ENCODE measurements at places on chromosomes 16 and 17.

- DNase-seq, result peak; percentile 94
- H3K27ac ChIP-seq, result peak overlapping the region; percentile 98
- H3K36me3 ChIP-seq, result no peaks in the 10 kb centered on the region
- H3K27me3 ChIP-seq, result no peaks in the 10 kb centered on the region
Observed at GRCh38 chr17:7403043-7403726, 712 bp downstream of the TMEM256 start.

DNA sequence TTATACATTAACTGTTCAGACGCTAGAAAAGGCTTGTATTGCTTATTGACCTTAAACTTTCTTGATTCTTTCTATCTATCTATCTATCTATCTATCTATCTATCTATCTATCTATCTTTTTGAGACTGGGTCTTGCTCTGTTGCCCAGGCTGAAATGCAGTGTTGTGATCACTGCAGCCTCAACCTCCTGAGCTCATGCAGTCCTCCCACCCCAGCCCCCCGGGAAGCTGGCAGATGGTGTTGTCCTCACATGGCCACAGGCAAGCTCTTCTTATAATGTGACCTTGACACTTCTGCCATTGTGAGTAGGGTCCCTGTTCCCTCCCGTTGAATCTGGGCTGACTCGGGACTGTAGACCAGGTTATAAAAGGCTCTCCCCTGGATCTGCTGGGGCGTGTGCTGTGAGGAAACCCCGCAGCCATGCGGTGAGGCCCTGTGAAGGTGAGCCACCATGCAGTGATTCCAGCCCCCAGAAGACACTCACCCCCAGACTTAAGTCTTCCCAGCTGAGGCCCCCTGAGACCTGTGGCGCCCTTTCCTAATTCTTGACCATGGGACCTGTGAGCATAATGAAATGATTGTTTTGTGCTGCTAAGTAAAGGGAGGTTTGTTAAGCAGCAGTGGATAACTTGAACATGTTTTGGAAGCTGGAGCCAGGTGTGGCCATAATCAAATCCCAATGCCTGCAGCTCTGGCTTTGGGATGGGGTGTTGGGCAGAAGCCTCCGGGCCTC lies 54.3 kb downstream of the RPTOR start:
- H3K27me3 ChIP-seq, result no peaks in the 10 kb centered on the region
- peaks cover 13% of the 10 kb centered on the region for H3K4me1 ChIP-seq
- H3K4me3 ChIP-seq, result no peak overlapping the region
- no peak for DNase-seq
- H3K36me3 ChIP-seq, result no peaks in the 10 kb centered on the region
- peak overlapping the region; percentile 87 for H3K27ac ChIP-seq

GRCh38 chr16:17246974-17247732 lies 223.6 kb downstream of the XYLT1 start:
- no peak for DNase-seq
- peaks cover 2% of the 10 kb centered on the region for H3K36me3 ChIP-seq
- H3K27ac ChIP-seq, result no peak overlapping the region
- no peaks in the 10 kb centered on the region for H3K4me1 ChIP-seq
- no peak overlapping the region for H3K4me3 ChIP-seq

DNA sequence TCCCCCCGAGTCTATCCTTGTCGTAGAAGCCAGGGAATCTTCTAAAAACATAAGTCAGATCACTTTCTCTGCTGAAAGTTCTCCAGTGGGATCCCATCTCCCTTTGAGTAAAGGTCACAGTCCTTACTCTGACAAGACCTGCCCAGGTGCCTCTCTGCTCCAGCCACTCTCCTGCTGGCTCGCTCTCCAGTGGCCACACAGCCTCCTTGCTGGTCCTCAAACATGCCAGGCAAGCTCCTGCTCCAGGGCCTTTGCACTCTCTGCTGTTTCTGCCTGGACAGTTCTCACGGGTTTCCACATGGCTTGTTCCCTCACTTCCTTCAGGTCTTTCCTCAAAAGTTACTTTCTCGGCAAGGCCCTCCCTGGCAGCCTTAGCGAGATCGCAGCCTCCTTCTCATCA lies 3.4 kb downstream of the B9D1 start:
- no peaks in the 10 kb centered on the region for H3K27me3 ChIP-seq
- DNase-seq, result no peak
- H3K36me3 ChIP-seq, result no peaks in the 10 kb centered on the region
- H3K4me1 ChIP-seq, result peaks cover 5% of the 10 kb centered on the region
- H3K4me3 ChIP-seq, result no peak overlapping the region
- no peak overlapping the region for H3K27ac ChIP-seq

DNA sequence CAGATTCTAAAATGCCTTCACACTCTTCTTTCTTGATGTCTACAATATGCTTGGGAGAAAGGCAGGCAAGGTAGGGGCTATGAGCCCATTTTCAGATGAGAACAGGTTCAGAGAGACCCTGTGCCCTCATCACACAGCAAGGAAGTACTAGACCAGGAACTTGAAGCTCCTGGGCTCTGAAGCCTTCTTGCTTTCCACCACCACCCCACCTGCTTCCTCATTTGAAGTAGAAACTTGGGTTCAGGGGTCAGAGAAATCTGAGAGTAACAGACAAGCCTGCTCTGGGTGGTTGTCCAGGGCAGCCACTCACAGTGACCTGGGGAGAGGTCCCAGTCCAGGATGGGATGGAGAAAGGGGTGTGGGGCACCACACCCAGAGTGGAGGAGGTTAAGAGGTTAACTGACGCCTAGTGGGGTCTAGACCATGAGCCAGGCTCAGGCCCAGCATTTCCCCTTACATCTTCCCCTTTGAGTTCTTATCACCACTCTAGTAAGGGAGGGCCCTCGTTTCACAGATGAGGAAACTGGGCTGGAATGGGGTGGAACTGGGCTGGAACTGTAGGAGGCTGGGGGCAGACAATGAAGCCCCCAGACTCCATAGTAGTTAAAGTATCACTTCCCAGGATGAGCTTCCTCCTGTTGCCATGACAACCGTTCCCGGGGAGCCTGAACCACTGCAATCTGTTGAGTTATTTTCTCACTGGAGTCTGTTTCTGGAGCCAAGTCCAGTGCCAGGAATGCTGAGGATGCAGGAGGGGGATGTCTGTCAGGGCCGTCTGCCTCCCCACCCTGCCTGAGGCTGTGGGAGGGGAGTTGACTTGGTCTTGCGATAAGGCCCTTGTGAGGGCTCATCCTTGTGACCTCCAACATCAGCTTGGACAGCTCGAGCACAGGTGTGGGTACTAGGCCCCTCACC lies 16.2 kb upstream of the PHF12 start:
- no peaks in the 10 kb centered on the region for H3K36me3 ChIP-seq
- H3K4me1 ChIP-seq, result no peaks in the 10 kb centered on the region
- no peak overlapping the region for H3K4me3 ChIP-seq
- DNase-seq, result no peak
- H3K27ac ChIP-seq, result no peak overlapping the region

- no peaks in the 10 kb centered on the region for H3K27me3 ChIP-seq
- H3K4me1 ChIP-seq, result no peaks in the 10 kb centered on the region
- no peak overlapping the region for H3K27ac ChIP-seq
- DNase-seq, result no peak
- no peak overlapping the region for H3K4me3 ChIP-seq
Observed at GRCh38 chr17:77884967-77885641, 73.4 kb upstream of the TNRC6C start.

GRCh38 chr16:50464325-50465290 lies 83.6 kb upstream of the NKD1 start:
- no peaks in the 10 kb centered on the region for H3K36me3 ChIP-seq
- H3K4me3 ChIP-seq, result no peak overlapping the region
- H3K27me3 ChIP-seq, result no peaks in the 10 kb centered on the region
- DNase-seq, result no peak

GRCh38 chr16:89173174-89173921 lies 1.8 kb downstream of the CDH15 start:
- H3K4me3 ChIP-seq, result no peak overlapping the region
- H3K27ac ChIP-seq, result no peak overlapping the region
- H3K4me1 ChIP-seq, result no peaks in the 10 kb centered on the region
- no peaks in the 10 kb centered on the region for H3K27me3 ChIP-seq
- no peak for DNase-seq

- H3K36me3 ChIP-seq, result no peaks in the 10 kb centered on the region
- no peak overlapping the region for H3K4me3 ChIP-seq
- H3K27ac ChIP-seq, result no peak overlapping the region
- DNase-seq, result no peak
Observed at GRCh38 chr17:68141050-68141449, 105.5 kb downstream of the KPNA2 start.

GRCh38 chr17:79355165-79355564 lies 255.7 kb downstream of the RBFOX3 start:
- no peak for DNase-seq
- no peak overlapping the region for H3K4me3 ChIP-seq
- no peak overlapping the region for H3K27ac ChIP-seq
- peaks cover 3% of the 10 kb centered on the region for H3K27me3 ChIP-seq
- no peaks in the 10 kb centered on the region for H3K4me1 ChIP-seq

DNA sequence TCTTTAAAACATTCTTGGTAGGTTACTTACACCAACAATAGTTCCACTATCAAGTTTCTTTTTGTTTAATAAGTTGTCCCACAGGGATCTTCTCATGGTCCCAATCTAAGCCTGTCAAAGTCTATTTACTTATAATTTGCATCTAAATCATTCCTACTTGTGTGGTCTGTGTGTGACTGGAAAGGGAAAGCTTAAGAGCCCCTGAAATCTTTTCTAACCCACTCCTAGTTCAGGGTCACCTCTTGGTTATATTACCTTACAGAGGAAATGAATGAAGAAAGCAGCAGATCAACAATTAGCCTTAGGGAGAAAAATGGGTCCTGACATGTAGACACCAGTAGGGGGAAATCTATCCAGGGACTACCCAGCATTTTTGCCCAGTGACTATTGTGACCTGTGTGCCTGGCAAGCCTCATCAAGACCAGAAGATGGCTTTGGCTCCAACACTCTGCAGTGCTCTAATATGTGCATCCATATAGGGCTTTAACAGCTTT lies 110.4 kb upstream of the HAS3 start:
- no peak overlapping the region for H3K27ac ChIP-seq
- DNase-seq, result peak; percentile 47
- H3K4me1 ChIP-seq, result peaks cover 5% of the 10 kb centered on the region

GRCh38 chr17:79892457-79893241 lies 53.4 kb upstream of the CBX4 start:
- H3K27ac ChIP-seq, result no peak overlapping the region
- peaks cover 25% of the 10 kb centered on the region for H3K4me1 ChIP-seq
- no peaks in the 10 kb centered on the region for H3K27me3 ChIP-seq
- H3K36me3 ChIP-seq, result no peaks in the 10 kb centered on the region
- no peak overlapping the region for H3K4me3 ChIP-seq

DNA sequence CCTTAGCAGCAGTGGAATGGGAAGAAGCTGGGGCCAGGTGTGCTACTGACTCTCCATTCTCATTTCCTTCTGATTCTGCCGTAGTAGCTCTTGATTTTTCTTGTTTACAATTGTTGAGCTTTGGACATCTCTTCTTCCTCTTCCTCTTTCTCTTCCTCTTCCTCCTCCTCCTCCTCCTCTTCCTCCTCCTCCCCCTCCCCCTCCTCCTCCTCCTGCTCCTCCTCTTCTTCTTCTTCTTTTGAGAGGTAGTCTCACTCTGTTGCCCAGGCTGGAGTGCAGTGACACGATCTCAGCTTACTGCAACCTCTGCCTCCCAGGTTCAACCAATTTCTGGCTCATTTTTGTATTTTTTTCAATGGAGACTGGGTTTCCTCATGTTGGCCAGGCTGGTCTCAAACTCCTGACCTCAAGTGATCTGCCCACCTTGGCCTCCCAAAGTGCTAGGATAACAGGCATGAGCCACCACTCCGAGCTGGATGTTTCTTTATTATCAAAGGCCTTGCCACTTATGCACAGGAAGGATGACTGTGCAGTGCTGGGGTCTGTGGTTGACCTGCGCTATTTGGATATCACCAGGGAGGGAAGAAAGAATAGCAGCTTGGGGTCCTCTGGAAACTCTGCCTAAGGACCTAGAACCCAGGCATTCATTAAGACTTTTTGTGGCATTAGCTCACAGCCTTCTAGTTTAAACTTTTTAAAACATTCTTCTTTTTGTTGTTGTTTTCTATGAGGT lies 127.8 kb upstream of the KCNJ16 start:
- no peaks in the 10 kb centered on the region for H3K27me3 ChIP-seq
- H3K36me3 ChIP-seq, result no peaks in the 10 kb centered on the region
- no peak overlapping the region for H3K4me3 ChIP-seq
- no peak for DNase-seq
- no peaks in the 10 kb centered on the region for H3K4me1 ChIP-seq

DNA sequence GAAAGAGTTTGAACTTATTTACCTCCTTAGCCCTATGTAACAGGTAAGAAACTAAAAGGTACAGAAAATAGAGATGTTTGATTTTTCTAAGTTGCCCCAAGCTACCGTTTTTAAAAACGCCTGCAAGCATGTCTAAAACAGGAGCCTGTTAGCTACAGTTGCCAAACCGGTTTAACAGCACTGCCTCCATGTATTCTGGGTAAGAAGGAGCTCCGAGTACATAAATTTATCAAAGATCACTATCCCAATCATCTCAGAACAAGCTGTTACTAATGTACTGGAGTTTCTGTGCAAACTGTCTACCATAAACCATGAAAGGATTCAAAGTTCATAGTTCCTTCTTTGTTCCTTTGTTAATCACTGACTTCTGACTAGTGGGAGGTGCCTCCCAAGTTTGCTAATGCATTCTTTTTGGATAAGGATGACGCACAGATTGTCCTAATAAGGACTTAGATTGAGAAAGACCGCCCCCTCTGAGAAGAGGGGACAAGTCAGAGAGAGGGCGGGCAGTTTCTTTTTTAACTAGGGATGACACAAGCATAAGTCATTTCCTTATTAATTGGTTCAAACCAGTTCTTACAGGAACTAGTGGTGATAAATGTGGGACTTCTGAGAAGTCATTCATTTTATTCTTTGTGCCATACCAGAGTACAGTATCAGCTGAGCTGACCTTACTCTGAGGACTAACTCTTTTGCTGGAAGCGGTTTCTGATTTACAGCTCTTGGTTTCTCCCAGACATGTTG lies 55.3 kb downstream of the TUBD1 start:
- H3K27ac ChIP-seq, result peak overlapping the region; percentile 99
- peak; percentile 97 for DNase-seq
- H3K4me3 ChIP-seq, result peak overlapping the region; percentile 85
- no peaks in the 10 kb centered on the region for H3K4me1 ChIP-seq
- peaks cover 9% of the 10 kb centered on the region for H3K36me3 ChIP-seq
- H3K27me3 ChIP-seq, result no peaks in the 10 kb centered on the region

DNA sequence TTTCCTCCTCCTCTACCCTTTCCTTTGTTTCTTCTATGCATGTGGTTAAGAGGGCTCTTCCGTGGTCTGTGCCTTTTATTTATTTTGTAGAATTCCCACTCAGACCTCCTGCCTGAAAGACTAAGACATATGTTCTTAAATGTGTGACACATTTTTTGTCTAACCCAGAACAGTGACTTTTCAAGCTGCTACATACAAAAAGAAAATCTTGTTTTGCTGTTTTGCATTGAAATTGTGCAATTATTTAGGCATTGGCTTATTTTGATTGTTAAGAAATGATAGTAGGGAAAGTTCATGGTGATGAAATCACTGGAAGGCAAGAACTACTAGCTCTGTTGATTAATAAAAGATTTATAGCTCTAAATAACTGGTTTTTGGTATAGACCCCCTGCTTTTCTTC lies 76.8 kb downstream of the TUBD1 start:
- H3K36me3 ChIP-seq, result no peaks in the 10 kb centered on the region
- H3K27ac ChIP-seq, result no peak overlapping the region
- H3K27me3 ChIP-seq, result no peaks in the 10 kb centered on the region
- DNase-seq, result no peak
- H3K4me1 ChIP-seq, result no peaks in the 10 kb centered on the region

All from small intestine (tissue), 16 donors.